ENCODE measurements at places on chromosomes 1 and 21.
A peak's percentile ranks its signal among the peaks of the same experiment; 100 is the strongest.

DNA sequence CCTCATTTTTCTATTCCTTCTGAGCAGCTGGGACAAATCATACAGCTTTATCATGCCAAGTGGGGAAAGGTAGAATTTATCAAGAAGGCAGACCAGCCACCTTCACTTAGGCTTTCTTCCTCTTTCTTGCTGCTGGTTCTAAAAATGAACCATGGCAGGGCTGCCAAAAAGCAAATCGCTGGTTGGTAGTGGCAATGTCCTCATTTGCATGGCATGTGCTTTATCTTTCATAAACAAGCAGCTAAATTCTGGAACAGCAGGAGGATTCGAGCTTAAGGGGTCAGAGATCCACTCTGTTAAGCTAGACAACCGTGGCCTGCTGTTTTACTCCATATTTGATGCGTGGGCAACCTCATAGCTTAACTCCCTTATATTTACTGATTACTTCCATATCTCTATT lies 91.3 kb downstream of the RPE65 start:
- DNase-seq: no peak

DNA sequence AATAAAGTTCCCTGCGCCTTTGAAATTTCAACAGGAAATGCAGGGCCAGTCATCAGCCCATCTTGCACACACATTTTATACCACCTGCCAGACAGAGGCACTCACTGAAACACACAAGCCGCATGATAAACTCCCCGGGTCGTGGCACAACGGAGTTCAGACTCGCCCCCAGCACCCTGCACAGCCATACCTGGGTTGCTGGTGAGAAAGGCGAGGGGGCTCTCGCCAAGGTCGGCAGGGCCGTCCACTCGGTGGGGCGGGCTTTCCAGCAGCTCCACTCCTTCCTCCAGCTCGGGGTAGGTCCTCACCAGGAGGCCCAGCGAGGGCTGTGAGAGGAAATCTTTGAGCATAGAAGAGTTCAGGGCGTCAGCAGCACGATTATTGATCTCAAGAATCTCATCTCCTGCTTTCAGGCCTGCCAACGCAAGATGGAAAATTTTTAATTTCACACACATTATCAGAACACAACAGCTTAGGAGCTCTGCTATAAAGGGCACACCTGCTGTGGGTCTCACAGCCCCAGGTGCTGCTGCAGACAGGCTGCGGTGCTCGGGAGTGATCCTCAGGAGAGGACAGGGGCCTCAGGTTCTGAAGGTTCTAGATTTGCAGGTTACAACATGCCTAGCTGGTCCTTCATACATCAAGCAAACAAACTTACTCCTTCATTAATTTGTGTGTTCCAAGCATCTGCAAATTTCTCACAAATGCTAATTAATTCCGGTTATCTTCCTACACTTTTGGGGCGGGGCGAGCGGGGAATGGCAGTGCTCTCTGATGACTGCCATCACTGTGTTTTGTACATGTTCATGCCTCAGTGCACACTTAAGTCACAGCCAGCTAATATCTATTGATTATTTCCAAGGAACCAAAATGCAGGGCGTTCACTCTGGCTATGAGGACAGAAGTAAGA lies 144.2 kb upstream of the KRTAP19-8 start:
- no peak for DNase-seq

DNA sequence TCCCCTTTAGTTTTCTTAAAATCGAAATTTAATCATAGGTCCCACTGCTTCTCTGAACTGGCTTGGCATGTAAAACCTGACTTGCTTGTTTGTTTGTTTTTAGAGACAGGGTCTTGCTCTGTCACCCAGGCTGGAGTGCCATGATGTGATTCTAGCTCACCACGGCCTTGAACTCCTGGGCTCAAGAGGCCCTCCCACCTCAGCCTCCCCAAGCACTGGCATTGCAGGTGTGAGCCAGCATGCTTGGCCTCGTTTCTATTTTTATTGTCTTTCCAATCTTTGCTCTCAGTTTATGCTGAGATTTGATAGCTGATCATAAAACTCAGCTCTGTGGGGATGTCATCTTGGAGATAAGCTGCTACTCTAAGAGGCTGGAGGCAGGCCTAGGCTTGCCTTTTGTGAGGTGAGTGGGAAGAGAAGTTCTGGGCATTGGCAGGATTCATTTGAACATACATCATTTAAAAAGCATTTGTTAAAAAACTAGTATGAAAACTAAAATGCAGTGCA lies 51.5 kb upstream of the GCLM start:
- no peak for DNase-seq

DNA sequence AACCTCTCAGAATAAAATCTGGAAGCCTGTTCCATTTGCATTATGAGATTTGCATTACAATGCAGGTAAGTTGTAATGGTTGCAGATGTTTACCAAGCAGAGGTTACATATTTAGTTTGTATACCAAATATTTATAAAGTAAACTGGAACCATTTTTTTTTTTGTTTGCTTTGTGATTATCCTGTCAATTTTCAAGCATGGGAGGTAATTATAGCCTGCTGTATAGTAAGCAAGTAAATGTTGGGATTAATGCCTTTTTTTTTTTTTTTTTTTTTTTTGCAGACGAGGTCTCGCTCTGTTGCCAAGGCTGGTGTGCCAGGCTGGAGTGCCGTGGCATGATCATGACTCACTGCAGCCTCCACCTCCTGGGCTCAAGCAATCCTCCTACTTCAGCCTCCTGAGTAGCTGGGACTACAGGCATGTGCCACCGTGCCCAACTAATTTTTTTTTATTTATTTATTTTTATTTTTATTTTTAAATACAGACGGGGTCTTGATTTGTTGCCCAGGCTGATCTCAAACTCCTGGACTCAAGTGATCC lies 21.0 kb downstream of the NFYC start:
- no peak for DNase-seq

DNA sequence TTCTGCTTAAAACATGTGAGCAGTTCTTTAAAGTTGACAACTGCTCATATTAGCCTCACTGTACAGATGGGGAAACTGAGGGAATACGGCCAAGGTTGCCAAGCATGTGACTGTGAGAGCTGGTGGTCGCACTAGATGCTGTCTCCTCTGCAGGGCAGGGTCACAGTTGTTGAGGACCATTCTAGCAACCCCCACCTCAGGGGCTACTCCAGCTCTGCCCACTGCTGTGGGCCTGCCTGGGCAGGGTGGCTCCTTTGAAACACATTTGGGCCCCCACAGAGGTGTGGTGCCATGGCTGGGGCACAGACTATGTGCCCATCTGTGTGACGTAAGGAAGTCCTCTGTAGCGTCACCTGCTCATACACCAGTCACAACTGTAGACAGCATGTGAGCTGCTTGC lies 779 bp downstream of the THEM5 start:
- DNase-seq: no peak

DNA sequence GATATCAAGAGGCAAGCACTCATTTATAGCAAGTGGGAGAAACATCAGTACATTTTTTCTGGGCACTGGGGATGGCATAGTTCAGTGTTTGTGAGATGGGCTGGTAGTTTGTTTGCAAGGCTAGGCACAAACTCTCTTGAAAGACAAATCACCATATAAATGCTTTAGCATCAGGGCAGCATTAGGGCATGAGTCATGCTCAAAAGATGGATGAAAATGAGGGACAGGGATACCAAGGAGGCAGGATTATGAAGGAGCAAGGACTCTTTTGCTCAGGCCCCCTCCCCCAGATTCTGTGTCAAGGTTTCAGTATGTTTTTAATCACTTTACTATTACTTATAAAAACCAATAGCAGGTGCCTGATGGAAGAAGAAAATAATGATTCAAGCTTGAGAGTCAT lies 43.9 kb upstream of the CAMK1G start:
- no peak for DNase-seq

DNA sequence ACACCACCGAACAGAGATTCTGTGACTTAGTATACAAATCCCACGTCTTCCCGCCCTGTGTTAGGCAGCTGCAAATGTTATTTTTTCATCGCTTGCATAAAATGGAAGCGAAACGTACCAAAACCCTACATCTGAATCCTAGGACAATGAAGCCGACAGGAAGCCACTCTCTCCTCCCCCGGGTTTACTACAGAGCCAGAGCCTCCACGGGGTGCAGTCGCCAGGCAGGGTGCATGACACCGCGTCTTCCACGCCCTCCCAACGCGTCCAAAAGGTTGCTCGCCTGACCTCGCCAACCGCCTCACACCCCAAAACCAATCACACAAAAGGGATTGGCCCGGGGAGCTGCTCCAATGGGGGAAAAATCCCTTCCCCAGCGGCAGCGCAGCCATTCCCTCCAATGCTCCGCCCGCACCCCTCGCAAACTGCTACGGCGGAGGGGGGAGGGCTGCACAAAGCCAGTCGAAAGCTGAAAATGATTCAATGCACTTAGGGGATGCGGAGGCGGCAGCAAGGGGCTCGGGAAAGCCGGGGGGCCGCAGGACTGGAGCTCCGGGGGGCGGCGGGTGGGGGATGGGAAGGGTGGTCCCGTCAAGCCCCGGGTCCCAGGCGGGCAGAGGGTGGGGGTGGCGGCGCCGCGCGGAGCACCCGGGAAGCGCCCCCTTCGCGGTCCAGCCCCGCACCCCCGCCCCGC lies 701 bp downstream of the CEP170 start:
- DNase-seq: no peak

GRCh38 chr1:53511933-53512806 lies 53.0 kb downstream of the DMRTB1 start:
- DNase-seq: peak; percentile 20

Data from SK-N-MC (cell line).